Activated CD8-positive, alpha-beta memory T cell treated with anti-CD3 and anti-CD28 coated beads for 1 hour (primary cell): ENCODE measurements at places on chromosomes 5 and 9.

DNA sequence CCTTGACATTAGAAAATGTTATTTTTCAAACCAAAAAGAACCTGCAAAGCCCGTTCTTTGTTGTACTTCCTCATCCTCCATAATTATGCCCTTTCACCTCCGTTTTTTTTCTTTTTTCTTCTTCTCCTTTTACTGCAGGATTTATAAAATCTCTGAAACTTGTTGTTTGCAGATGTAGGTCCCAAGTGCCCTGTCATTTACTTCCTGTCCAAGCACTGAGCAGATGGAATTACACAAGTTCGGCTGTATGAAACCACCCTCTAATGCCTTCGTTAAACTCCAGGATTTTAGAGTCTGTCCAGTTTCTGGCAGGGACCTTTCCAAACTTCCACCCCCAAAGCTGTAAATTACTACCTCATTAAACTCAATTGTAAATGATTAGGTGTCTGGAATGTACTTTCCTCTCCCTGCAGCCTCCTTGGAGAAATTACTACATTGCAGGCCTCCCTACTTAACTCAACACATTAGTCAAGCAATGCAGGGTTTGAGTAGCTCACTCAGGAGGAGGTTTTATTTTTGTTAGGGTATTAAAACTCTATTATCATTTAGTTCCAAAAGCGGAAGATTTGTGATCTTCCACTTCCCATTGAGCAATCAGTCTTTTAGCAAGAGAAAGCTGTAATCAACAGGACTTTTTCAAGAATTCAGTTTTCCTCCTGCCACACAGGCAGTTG lies 125.6 kb upstream of the LPAR1 start:
- no peak for DNase-seq

DNA sequence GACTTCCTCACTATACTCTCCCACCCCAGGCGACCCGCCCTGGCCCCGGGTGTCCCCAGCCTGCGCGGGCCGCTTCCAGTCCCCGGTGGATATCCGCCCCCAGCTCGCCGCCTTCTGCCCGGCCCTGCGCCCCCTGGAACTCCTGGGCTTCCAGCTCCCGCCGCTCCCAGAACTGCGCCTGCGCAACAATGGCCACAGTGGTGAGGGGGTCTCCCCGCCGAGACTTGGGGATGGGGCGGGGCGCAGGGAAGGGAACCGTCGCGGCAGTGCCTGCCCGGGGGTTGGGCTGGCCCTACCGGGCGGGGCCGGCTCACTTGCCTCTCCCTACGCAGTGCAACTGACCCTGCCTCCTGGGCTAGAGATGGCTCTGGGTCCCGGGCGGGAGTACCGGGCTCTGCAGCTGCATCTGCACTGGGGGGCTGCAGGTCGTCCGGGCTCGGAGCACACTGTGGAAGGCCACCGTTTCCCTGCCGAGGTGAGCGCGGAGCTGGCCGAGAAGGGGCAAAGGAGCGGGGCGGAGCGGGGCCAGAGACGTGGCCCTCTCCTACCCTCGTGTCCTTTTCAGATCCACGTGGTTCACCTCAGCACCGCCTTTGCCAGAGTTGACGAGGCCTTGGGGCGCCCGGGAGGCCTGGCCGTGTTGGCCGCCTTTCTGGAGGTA lies 2.1 kb downstream of the CA9 start:
- no peak for DNase-seq

- no peak for DNase-seq
Observed at GRCh38 chr9:3181049-3181953, 337.4 kb upstream of the PUM3 start.

DNA sequence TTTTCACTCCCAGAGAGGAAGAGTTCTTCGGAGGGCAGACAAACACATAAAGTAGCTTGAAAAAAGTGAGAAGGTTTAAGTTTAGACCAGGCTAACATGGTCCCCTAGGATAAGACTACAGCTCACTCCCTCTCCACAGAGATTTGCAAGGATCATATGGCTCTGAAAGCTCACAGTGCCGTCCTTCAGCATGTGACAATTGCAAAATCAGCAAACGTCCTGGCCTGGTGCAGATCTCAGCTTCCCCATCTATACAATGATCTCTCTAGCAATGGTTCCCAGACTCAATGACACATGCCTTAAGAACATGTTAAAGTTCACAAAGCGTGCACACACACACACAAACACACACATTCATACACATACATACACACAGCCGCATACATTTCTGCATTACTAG lies 327.6 kb downstream of the ACTL7B start:
- no peak for DNase-seq

DNA sequence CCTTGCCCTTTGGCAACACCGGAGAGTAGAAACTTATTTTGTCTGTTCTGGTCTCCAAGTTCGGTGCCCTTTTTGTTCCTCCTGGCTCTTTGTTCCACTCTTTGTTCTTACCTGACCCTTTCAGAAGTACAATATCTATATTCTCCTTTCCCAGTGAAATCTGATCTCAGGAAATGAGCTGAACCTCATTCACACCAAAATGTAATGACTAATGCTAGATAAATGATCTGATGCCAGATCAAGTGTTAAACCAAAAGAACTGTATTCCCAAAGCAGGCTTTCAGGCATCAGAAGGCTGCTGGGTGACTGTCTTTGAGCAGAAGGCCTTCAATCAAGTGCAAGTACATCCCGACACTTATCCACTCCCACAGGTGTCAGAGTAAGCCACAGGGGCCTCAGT lies 156.4 kb downstream of the SPOCK1 start:
- DNase-seq, result no peak

DNA sequence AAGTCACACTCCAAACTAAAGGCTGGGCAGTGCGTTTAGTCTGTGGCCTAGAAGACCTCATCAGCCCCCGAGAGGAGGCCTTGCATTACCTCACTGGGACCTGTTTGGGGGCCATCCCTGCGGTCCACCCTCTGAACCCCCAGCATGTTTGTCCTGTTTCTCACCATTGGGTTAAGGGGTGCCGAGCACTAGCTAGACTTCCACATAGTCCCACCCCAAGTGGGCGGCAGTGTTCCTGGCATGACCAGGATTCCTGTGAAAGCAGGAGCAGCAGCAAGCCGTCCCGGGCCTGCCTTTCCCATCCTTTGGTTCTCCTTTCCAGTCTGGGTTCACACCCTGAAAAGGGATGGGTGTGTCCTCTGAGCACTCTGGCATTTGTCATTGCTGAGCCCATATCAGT lies 26.6 kb upstream of the SAP30L start:
- DNase-seq, result no peak

DNA sequence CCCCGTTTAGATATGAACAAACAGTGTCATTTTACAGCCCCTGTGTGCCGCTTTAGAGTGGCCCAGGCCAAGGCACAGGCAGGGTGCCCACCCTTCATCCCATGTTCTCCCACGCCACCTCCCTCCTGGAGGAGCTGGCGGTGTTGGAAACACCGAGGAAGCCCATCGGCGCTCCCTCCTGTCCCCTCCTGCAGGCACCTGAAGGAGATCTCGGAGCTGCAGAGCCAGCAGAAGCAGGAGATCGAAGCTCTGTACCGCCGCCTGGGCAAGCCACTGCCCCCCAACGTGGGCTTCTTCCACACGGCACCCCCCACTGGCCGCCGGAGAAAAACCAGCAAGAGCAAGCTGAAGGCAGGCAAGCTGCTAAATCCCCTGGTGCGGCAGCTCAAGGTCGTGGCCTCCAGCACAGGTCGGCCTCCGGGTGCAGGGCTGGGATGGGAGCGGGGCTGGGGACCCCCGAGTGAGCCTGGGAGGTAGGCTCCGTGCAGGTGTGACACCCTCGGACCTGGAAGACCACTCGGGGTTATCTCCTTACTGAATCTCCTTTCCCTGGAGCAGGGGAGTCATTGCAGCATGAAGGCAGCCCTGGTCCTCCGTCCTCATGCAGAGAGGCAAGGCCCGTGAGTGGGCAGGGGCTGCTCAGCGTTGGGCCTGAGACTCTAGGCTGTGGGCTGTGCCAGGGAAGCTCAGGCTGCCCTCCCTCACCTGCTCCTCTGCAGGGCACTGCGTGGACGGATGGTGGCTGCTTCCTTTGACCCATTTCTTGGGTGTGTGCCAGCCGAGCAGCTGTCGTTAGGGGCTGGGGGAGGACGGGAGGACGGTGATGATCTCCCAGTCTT lies 113.9 kb downstream of the WNK2 start:
- no peak for DNase-seq

DNA sequence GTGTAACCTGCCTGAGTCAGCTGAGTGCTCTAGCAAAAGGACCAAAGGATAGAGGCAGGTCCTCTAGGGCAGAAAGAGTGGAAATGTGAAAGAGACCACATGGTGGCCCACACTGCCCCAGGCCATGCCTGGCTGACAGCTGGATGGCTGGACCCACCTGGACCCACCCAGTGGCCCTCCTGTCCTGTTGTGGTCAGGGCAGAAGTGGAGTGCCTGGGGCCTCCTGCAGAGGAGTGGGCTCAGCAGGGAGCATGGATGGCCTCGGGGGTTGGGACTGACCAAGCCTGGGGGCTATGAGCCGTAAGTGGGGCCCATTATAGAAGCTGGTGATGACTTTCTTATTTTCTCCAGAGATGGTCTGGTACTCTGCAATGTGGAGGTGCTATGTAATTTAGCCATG lies 55.7 kb upstream of the FAM120AOS start:
- no peak for DNase-seq

- no peak for DNase-seq
Observed at GRCh38 chr5:115194676-115195075, 25.0 kb upstream of the TRIM36 start.

GRCh38 chr5:17094830-17095229 lies 122.6 kb upstream of the BASP1 start:
- DNase-seq, result no peak

DNA sequence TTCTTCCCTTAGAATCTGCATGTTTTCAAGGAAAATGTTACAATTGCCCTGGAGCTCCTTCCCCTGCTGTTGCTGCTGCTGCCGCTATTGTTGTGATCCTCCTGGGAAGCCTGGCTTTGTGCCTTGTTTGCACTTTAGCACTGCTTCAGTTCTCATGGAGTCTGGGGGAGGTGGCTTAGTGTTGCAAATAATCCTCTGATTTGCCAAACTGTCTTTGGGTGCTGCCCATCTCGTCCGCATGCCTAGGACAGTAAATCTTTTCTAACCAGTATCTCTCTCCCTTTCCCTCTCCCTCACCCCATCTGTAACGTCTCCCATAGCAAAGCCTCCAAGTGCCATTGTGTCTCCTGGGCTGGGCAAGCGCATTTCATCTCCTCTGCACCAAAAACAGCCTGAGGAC lies 30.3 kb downstream of the FAM240B start:
- DNase-seq, result no peak

DNA sequence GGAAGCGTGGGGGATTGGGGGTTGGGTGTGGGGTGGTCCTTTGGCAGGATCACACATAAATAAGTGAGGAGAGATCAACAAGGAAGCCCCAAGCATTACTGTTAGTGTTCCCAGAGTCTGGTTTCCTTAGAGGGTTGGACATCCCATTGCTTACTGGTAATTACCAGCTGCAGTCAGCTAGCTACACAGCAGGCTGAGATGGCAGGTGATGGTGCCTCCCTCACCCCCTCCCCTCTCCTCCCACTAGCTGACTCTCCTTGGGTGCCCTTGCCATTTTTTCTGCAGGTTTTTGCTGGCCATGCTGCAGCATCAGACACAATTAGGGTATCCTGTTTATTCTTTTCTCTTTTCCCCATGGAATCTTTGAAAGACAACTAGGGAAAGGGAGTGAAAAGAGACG lies 107.5 kb upstream of the TLR4 start:
- DNase-seq, result no peak

DNA sequence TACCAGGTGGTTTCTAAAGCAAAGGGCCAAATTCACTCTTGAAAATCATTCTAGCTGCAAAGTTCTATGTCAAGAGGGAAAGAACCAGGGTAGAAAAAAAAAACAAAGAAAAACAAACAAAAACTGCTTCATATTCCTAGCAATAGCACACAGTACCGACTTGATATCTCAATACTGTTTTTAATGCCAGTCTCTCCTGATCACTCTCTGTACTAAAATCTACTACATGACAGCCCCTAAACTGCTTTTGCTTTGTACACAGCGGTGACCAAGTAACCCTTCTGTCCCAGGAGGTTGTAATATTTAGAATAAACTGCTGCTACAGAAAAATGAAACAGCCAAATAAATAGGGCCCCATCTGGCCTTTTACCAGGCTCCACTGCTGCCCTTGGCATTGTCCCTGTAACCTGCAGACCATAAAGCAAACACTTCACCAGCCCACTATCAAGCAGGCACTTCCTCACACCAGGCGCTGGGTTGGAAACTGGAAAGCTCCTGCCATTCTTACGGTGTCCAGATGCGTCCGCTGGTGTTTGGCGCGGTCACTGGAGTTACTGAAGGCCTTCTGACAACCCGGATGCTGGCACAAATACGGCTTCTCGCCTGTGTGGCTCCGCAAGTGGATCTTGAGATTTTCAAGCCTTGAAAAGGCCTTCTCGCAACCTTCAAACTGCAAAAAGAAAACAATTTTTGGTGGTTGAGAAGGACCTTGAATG lies 363.2 kb downstream of the GLIS3 start:
- DNase-seq, result no peak

DNA sequence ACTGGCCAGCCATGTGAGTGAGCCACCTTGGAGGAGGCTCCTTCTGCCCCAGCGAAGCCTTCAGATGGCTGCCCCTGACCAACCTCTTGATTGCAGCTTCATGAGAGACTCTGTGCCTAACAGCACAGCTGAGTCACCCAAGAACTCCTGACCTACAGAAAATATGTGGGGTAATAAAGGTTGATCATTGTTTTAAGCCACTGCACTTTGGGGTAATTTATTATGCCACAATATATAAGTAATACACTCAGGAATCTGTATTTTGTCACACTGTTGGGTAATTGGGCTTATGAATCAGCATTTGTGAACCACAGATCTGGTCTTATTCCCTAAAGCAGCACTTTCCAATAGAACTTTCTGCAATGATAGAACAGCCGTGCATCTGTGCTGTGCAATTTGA lies 24.4 kb upstream of the VDAC1 start:
- no peak for DNase-seq

DNA sequence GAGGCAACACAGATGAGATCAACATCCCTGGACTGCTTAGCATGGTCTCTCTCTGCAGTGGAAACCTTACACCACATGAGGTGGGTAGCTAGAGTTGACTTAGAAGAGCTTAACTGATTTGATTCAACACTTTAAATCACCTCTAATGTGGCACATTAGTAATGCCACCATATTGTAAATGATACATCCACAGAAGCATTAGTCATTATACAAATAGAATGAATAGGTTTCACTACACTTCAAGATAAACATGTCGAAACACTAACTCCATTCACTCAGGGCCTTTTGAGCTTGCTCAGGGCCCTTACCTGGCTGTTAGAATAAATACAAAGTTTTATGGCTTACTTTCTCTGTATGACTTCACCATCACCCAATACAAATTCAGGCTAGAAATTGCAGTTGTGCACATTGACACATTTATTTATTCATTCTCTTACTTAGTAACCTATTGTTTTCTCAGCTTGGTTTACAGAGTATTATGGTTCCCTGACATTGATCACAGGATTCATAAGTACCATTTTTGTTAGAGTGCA lies 9.3 kb upstream of the SMAD5 start:
- DNase-seq, result no peak

DNA sequence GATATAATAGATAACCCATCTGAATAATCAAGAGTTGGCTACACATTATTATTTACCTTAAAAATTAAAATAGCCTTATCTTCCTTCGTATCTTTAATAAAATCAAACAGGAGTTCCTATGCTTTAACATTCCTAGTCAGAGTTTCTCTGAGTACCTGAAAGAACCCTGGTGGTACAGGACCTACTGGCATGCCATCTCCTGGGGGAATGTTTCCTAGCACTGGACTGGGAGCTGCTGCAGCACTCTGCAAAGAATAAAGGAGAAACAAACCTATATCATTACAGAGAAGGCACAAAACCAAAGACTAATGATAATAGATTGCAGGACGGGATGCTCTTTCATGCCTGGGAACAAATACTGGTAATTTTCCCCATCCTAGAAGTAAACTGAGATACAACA lies 119.5 kb upstream of the ACOT12 start:
- no peak for DNase-seq

- DNase-seq, result no peak
Observed at GRCh38 chr9:70873506-70873905, 247.9 kb downstream of the TRPM3 start.
